ENCODE measurements at places on chromosomes 5 and 9.

GRCh38 chr5:107774316-107774715 lies 103.6 kb upstream of the EFNA5 start:
- no peak for DNase-seq

- no peak for DNase-seq
Measured at GRCh38 chr5:172407822-172408221, 46.5 kb downstream of the SH3PXD2B start.

- no peak for DNase-seq
Measured at GRCh38 chr5:116420540-116420939, 154.1 kb downstream of the SEMA6A start.

DNA sequence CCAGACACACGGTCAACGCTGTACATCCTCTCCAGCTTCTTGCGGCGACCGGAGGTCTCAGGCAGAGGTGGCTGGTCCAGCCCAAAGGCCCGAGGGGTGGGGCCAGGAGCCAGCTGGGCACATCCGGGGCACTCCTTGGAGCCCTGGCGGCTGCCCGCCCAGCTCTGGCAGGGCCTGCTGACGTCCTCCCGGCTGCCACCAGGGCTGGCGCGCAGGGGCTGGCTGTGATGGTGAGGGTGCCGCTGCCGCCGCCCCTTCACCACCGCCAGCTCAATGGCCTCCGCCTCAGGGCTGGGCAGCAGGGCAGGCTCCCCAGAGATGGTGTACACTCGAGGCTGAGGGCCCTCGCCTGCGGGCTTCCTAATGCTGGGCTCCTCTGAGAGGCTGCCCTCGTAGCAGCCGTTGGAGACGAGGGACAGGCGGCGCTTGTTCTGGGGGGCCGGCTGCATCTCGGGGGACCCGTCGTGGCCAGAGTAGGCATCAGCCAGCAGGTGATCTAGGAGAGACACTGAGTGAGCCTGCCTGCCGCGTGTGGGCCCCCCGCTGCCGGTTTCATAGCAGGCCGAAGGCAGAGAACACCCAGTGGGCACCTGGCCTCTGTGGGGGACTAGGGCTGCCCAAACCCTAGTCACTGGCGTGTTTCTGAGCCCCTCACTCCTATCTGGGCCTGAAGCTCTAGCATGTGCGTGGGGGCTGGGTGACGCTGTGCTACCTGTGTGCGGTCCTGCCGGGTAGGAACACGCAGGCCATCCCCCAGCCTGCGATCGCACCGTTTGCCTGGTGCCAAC lies 1.5 kb downstream of the NSMF start:
- DNase-seq, result no peak

DNA sequence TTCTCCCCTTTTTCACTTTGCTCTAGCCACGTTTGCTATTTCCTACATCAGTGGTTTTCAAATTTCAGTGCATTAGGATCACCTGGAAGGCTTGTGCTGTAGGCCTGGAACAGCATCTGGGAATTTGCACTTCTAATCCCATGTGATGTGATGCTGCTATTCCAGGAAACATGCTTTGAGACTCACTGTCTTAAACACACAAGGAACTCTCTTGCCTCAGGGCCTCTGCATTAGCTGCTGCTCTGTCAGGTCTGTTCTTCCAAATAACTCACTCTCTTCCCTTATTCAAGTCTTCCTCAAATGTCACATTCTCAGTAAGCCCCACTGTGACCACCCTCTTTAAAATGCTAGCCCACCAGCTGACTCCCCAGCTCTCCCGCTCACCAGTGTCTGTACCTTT lies 204.0 kb downstream of the DNAH5 start:
- no peak for DNase-seq

GRCh38 chr5:30890377-30890776 lies 303.1 kb upstream of the CDH6 start:
- no peak for DNase-seq

- no peak for DNase-seq
Measured at GRCh38 chr5:179505636-179506261, 44.6 kb upstream of the RUFY1 start.

GRCh38 chr5:158769079-158769478 lies 330.6 kb downstream of the EBF1 start:
- DNase-seq, result no peak

DNA sequence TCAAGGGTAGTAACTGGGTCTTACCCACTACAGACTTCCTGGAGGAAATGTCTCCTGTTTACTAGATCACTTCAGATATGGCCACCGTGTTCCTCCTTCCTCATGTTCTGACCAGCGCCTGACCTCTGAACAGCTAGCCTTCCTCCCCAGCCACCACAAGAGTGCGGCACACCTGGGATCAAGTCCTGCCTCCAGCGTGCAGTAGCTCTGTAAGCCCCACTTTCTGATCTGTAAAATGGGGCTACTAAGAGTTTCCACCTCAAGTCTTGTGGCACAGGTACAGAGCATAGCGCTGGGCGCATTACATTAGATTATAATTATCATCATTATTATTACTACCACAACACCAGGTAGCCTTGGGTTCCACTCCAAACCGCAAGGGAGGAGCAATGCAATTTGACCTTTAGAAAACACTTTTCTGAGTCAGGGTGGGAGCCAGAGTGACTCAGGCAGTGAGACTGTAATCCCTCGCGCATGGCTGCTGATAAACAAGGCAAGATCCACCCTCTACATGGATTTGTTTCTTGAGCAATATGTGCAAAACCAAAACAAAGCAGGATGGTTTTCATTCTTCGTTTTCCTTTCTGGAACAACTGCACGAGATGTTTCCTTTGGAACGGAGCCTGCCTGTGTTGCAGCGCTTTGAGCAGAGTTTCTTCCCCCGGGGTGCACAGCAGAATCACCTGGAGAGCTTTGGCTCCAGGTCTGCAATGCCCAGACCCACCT lies 65.0 kb upstream of the ANGPTL2 start:
- DNase-seq, result no peak

- DNase-seq, result no peak
Measured at GRCh38 chr9:122307061-122307460, 42.4 kb downstream of the MRRF start.

DNA sequence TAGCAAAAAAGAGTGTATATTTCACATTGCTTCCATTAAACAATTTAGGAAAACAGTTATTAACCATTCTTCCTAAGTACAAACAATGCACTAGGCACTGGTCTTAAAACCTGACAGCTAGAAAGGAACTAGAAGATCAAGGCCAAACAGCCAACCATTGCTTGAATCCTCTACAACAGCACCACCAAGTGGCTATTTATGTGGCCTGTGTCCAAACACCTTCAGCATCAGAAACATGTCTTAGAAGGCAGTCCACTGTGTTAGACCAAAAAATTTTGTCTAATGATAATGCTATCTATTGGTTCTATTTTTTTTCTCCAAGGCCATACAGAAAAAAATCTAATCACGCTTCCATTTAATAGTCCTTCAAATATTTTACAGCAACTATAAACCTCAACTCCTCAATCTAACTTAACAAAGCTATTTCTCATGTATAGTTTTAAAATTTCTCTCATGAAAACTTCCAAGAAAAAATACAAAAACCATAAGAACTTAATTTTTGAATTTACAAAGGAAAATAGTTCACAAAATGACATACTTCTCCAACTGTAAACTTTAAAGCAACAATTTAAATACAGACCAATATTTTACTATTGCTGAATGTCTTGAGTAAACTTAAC lies 36.1 kb downstream of the CAAP1 start:
- DNase-seq, result no peak

DNA sequence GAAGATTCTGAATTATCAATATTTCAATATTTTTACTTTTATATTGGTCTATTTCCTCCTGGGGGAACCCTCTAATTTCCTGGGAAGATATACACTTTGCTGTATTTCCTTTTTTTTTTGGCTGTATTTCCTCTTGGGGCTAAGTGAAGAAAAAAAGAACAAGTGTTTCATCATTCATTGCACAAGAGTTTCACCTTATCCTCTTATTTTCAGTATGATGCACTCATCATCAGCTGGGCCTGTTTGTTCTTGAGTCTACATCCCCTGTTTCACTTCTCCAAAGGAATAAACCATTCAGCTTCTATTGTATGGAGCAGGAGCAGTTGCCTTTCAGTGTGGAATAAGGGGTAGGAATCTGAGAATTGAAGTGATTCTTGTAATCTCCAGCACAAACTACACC lies 210.8 kb downstream of the FAM170A start:
- no peak for DNase-seq

GRCh38 chr9:111005746-111006470 lies 32.4 kb downstream of the LPAR1 start:
- no peak for DNase-seq

- DNase-seq, result no peak
Measured at GRCh38 chr5:93611273-93611975, 28.4 kb downstream of the NR2F1 start.

GRCh38 chr5:147687118-147687517 lies 95.4 kb downstream of the JAKMIP2 start:
- no peak for DNase-seq

- no peak for DNase-seq
Measured at GRCh38 chr9:122941582-122942234, 888 bp downstream of the RABGAP1 start.

- DNase-seq, result no peak
Measured at GRCh38 chr5:178325679-178326373, 93.2 kb upstream of the PHYKPL start.

- DNase-seq, result no peak
Measured at GRCh38 chr5:115579216-115579615, 23.1 kb downstream of the TICAM2 start.

DNA sequence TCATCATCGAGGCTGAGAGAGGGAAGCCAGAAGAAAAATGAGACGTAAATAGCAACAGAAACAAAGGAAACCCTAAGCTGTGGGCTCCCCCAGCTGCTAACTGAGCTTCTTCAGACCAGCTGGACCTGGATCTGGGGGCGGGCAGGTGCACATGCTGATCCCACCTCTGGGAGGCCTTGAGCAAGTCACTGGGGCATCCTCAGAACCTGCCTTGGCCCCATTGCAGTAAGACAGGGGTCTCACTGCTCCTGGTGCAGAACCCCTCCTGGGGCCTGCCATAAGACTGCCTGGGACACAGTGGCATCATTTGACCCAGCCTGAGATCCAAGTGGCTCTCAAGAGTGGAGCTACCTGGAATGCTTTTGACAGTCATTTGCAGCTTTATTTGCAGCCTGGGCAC lies 77.4 kb downstream of the PHF2 start:
- DNase-seq, result no peak

DNA sequence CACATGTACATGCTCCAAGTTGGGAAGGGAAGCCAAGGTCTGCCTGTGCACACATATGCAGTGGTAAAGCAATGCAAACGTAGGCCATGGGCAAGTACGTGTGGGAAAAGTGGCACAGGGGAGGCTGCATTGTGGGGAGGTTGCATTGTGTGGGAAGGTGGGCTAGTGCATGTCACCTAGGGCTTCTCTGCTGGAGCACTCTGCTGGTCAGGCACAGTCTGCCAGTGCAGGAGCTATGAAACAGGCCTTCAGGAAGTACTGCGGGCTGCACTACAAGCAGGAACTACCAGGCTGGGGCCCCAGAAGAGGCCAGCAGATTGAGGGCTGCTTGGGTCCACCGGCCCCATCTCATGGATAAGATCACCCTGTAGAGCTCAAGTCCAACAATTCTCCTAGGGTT lies 1694.6 kb upstream of the CDH6 start:
- DNase-seq, result no peak

- no peak for DNase-seq
Measured at GRCh38 chr9:126853667-126854066, 6.8 kb upstream of the ZBTB34 start.

- no peak for DNase-seq
Measured at GRCh38 chr9:113633782-113634595, 170.5 kb downstream of the RGS3 start.

DNA sequence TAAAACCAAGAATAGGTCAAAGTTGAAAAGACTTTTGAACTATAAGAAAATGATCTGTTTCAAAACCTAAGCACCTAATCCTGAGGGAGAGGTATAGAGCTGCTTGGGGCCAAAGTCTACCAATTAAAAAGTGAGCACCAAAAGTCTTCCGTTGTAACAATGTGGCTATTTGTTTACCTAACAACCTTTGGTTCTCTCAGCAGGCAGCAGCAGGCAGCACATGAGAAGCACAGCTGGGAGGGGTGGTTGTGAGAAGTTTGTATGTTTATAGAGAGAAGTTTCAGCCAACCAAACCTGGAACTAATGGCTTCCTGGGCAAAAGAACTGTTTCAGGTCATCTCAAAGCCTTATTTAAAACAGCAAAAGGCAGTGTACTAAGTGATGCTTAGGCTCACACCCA lies 59.8 kb upstream of the TBC1D9B start:
- no peak for DNase-seq

- DNase-seq, result no peak
Measured at GRCh38 chr5:141623611-141624010, 4.8 kb upstream of the DIAPH1 start.

DNA sequence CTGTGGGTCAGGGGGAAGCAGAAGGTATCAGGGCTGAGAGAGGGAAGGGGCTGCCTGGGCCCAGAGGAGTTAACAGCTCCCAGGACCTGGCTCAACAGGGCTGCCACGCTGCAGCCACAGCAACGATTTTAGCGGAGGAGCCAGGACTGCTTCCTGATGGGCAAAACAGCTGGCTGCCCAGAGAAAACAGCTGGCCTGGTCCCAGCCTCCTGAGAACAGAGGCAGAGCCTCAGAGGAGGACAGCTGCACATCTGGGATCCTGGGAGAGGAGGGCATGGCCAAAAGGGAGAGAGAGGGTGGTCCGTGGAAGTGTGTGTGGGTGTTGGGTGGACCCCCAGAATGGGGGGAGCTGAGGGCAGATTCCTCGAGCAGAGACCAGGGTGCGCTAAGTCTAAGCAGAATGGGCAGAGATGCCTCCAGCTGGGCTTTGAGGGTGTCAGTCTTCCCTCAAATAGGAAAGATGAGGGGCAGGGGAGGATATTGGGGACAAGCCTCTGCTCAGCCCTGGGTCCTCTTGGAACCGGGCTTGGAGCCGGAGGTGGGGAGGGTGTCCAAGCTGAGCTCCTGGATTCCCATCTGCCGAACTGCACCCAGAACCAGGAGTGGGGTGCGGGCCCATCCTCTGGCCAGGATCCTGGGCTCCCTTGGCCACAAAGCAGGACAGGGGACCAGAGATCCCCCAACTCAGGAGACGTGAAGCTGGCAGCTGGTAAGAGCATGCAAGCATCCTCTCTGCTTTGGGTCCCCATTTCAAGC lies 9.1 kb upstream of the CERCAM start:
- no peak for DNase-seq

DNA sequence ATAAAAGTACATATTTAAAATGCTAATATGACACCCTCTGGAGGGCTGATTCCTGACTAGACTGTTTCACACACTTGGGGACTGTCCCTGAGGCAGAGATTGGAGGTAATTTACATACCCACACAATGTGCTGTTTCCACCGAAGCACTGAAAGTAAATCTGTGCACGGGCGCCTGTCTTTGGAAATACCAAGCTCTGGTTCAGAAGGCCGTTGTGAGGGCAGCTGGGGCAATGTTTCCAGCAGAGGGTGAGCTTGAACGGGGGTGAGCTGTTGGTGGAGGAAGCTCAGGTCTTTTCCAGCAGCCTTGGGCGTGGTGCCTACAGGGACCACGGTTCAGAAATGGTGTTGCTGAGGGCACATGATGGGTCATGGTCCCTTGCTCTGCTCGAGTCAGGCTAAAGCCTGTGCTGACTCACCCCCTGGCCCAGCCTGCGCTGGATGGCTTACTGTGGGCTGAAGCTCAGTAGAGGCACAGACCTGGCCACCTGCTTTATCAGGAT lies 25.8 kb upstream of the HMCN2 start:
- no peak for DNase-seq

- no peak for DNase-seq
Measured at GRCh38 chr5:53017383-53017782, 28.2 kb downstream of the ITGA2 start.
